Mesenteric fat pad (tissue), 1 donor: ENCODE measurements at places on chromosomes 2 and 18. TPM values are rescaled to one million over a fixed set of nuclear protein-coding genes. Genes with fewer than 3 reads are reported as not detected.

OTX1 gene
- total RNA-seq, result not detected

ALPP gene
- not detected for total RNA-seq

TUBA3D gene
- total RNA-seq, result not detected

DNA sequence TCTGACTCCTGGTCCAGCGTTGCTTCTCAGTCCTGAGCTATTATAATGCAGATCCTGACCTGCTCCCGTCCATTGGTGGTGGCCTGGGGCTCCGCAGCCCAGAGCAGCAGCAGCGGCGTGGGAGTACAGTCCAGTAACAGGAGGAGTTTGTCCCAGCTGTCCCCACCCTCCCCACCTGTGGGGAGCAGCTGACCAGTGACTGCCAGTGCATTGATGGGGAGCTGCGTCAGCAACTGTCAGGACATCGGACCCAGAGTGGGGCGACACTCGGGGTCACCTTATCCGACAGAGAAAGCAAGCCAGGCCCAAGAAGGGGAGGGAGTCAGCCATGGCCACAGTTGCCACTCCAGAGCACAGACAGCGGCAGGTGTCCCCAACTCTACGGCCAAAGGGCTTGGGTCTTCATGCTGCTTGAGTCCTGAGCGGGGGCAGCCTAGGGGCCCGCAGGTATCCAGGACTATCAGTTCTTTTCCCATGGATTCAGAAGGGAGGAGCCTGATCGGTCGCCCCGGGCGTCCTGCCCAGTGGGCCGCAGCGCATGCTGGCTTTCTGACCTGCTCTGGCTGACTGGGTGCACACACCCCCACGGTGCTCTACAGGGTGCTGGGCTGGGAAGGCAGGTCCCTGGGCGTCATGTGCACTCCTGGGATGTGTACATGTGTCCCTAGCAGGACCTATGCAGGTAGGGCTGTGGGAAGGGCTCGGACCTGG is 29.7 kb downstream of the DNMT3A start:
- no peak for DNase-seq

- DNase-seq, result no peak
Measured at GRCh38 chr2:135667045-135667444, 74.6 kb upstream of the UBXN4 start.

MOGAT1 gene
- 0.74 TPM for total RNA-seq

RAB6C gene
- total RNA-seq, result not detected

DNA sequence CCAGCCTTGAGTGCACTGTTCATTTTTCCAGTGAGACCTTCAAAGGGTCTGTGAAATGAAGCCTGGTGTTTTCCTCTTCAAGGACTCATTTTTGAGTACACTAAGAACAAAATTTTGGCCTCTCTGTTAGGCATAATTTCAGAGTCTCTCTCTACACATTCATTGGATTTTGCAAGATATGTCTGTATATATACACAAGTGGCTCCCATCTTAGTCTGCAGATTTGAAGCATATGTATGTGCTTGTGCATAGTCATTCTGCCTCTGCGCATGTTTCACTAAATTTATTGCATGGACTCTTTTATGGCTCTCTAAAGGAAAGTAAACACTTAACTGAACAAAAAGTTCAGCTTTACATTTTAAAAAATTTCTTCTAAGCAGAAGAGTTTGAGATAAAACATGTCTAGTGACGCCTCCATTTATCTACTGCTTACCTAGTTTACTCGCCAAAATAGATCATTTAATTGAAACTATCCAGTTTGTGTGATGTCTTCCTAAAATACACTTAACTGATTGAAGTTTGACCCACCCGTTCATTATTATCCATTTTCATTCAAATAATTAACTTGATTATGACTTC is 145.9 kb downstream of the FMNL2 start:
- no peak for DNase-seq

DNA sequence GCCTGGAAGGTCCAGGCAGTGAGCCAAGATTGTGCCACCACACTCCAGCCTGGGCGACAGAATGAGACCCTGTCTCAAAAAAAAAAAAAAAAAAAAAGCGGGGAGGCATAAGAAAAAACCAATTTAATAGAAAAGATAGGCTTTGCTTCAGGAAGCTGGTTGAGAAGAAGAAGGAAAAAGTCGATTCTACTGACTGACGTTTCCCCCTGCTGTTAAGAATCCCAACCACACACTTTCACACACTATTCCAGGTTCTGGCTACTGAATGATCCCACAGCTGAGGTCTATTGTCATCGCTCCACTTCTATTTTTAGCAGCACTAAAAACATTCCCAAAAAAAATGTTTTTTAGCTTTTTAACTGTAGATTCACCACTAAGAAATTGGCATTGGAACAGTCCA is 6.7 kb upstream of the CHCHD5 start:
- DNase-seq, result no peak

DNA sequence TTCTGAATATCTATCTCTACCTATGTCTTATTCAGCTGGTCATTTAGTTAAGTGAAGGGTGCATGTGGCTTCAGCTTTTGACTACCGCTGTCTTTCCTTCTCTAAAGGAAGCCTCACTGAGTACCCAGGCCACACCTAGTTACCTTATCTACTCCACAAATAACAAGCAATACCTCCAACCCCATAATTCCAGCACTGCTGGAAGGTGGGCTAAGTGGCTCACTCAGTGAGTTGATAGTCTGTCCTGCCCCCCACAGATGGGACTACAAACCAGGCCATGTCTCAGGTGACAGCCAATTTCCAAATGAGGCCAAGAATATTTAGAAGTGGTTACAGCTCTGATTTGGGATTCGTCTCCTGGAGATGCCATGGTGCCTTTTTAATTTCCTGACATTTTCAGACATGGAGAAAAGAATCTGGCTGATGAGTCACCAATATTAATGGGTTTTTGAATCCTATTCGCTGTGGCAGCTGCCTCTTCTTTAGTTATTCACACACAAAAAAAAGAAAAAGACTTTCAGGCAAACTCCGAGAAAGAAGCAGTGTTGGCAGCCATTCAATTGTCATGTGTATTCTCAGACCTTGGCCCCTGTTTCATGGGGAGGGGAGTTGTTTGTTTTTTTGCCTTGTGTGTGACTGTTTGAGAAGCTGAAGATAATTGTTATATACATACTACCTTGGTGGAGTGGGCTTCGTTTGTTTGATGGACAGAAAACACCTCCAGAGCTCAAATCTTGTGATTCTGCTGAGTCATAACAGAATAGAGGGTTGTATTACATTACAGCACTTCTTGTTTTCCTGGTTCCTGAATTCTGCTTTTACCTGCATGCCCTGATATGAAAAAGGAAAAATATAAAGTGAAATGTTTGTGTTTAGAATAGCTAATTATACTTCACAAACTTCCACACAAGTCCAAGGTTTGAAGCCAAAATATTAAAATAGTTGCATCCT is 64.2 kb downstream of the SCG2 start:
- DNase-seq, result no peak

DNA sequence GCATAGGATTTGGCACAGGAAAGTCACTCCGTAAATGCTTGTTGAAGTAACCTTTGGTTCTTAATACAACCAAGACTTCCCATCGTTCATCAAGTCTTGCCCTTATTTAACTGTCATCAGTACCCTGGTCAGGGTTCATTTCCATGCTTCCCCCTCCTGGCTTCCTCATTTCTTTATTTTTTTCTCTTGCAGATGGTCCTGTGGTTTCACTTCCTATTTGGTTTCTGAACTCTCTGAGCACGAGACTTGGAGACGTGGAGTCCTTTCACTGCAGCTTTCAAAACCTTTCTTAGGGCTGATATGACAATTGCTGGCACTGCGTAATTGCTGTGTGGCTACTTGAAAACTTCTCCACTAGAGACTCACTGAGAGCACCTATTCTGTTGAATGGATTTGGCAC is 59.9 kb upstream of the PID1 start:
- DNase-seq, result no peak

- no peak for DNase-seq
Measured at GRCh38 chr2:67984600-67984999, 78.2 kb downstream of the C1D start.

SLC9A2 gene
- total RNA-seq, result not detected

FSHR gene
- total RNA-seq, result not detected

- no peak for DNase-seq
Measured at GRCh38 chr2:95334916-95335641, 37.9 kb downstream of the KCNIP3 start.

GMCL1 gene
- total RNA-seq, result 26.5 TPM

- DNase-seq, result no peak
Measured at GRCh38 chr2:119879502-119879901, 119.8 kb downstream of the PTPN4 start.

DNA sequence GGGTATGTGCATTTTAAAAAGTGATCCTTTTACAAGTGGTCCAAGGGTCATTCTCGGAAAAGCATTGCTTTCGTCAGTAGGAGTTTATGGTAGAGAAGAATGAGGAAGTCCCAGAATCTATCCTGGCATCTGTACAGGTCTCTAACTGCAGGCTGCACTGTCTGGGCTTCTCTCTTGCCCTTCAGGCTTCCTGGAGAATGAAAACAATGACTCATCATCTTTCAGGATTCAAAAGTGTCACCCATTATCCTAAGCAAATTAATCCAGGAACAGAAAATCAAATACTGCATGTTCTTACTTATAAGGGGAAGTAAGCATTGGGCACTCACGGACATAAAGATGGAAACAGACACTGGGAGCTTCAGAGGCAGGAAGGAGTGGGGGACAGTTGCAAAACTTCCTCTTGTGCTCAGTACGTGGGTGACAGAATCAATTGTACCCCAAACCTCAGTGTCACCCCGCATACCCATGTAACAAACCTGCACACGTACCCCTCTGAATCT is 60.2 kb upstream of the TXNDC2 start:
- no peak for DNase-seq

DNA sequence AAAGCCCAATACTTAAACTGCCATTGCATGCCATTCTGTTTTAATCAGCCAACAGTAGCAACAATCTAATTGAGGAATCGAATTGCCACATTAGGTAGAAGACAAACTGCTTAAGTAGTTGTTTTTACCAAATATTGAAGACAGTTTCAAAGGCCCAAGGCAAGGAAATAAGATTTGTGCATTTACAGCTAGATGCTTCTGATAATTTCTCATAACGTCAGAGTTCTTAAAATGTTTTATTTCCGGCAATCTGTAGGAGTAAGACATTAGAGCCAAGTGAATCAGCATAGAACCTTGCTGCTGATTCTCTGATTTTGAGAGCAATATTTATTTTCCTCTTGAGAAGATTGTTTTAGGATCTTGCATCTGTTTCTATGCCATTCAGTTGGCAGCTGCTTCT is 174.3 kb downstream of the RBM43 start:
- DNase-seq, result no peak

ZNF804A gene
- total RNA-seq, result not detected

DNA sequence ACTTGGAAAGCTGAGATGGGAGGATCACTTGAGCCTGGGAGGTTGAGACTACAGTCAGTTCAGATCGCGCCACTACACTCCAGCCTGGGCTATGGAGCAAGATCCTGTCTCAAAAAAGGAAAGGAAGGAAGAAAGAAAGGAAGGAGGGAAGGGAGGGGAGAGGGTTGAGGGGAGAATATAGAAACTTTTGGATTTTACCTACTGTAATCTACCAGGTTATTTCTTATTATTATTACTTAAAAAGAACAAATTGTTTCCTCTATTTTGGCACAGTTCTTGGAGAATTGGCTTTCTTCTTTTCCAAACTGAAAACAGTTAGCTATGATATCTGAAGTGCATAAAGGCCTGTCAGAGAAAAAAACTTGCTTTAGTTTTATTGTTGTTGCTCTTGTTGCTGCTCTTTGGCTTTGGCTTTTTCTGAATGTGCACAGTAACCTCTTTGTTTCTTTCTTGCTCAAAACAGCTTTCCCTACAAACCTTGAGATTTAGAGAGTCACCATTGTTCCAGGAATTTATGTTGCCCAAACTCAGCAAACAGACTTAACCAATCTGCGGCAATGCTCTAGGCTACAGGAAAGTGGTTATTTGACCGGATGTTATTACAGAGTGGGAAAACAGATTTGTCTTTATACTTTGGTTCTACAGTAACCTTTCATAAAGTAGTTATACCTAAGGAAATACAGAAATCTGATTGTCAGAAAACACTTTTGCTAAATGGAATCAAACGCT is 214.9 kb downstream of the XIRP2 start:
- DNase-seq, result no peak

DNA sequence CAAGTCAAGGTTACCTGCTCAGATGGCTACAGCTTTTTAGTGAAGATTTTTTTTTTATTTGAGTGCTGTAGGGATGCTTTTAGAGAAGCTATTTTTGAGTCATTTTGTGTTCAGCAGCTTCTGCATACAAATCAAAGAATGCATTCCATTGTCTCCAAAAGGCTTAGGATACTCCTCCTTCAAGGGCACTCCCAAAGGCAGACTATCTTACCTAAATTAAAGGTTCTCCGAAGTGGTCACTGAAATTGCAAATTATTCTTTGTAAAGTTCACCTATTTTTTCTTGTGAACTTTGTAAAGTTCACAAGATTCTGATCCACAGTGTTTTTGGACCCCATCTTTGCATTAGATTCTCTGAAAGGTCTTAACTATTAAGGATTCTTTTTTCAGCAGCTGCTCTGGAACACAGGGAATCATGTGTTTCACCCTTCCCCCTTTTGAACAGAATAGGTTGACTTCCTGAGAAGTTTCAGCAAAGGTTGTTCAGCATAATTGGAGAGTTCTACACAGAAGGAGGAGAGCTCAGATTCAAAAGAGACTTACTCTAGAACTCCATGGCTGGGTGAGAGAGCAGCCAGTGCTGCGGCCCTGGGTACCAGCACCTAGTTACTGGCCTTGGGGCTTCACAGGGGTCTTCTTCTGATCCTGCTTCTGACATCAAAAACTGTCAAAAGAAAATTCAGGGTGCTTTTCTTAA is 14.5 kb downstream of the CLIP4 start:
- DNase-seq, result no peak

- no peak for DNase-seq
Measured at GRCh38 chr18:48544661-48545415, 6.0 kb downstream of the CTIF start.

GRCh38 chr2:191439481-191439880 is 194.3 kb downstream of the MYO1B start:
- no peak for DNase-seq

CXCR1 gene
- 7.2 TPM for total RNA-seq

GRCh38 chr2:69725706-69726360 is 16.1 kb upstream of the ANXA4 start:
- DNase-seq, result no peak

GRCh38 chr18:58223717-58224424 is 179.8 kb downstream of the NEDD4L start:
- no peak for DNase-seq

GRCh38 chr18:9867071-9867594 is 18.6 kb upstream of the TXNDC2 start:
- no peak for DNase-seq

DNA sequence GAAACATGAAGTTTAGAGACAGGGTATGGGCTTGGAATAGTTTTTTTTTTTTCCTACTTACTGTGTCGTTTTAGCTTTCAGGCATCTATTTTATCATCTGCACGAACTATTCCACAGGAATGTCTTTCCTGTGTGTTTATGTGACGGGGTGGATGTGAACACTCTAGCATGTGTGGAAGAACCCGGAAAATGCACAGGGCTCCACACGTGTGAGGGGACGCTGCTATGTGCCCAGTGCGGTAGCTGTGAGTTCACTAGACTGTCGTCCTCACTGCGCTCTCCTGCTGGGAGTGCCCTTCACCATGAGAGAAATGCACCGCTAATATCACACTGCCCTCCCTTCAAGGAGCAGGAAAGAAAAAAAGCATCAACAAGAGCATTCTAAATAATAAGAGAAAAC is 250.8 kb upstream of the PXDN start:
- DNase-seq, result no peak

GPBAR1 gene
- 34.8 TPM for total RNA-seq
